Stimulated activated CD4-positive, alpha-beta T cell treated with anti-CD3 and anti-CD28 coated beads, Interleukin-1b, Interleukin-23, amount 100 ng/mL, for 24 hours (primary cell): ENCODE measurements at places on chromosomes 6 and 20.
A peak's percentile ranks its signal among the peaks of the same experiment; 100 is the strongest.

- DNase-seq: peak; percentile 49
Observed at GRCh38 chr20:52191132-52191915, at the start of gene ZFP64. Gene ZFP64, minus strand, starts transcription at chr20:52191779. Its CDS starts 143 bp downstream, at chr20:52191636.

GRCh38 chr6:169640983-169641382 lies 60.8 kb downstream of the WDR27 start:
- DNase-seq: no peak

DNA sequence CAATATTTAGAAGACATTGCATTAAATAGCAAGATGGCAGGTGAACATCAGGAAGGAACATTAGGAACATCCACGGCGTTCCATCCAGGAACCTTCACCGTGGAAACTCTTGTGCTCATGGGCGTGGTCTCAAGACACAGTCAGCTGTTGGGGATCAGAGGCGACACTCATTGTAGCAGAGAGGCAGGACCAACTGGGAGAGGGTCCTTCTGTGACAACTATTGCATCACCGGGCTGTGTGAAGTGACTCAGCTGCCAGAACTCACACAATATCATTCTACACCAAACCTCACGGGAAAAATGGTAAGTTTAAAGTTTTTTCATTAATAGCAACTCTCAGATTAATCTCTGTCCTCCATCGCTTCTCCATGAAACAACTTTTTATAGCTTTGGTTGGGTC lies 334.8 kb upstream of the SULF2 start:
- DNase-seq: no peak

DNA sequence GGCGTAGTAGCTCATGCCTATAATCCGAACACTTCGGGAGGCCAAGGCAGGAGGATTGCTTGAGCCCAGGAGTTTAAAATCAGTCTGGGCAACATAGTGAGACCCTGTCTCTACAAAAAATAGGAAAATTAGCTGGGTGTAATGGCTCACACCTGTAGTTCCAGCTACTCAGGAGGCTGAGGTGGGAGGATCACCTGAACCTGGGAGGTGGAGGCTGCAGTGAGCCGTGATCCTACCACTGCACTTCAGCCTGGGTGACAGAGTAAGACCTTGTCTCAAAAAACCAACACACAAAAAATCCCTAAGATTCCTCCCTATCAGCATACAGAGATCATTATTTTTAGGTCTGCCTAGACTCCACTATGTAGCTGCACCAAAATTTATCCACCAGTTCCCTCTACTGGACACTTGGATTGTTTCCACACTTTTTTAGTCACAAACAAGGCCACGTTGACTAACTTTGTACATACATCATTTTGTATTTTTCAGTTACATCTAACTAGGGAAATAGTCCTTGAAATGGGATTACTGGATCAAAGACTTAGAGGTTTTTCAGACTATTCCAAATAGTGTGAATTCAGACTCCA lies 3.6 kb upstream of the PHF1 start:
- no peak for DNase-seq

GRCh38 chr6:90216072-90216977 lies 80.3 kb downstream of the BACH2 start:
- no peak for DNase-seq

- DNase-seq: peak; percentile 65
Observed at GRCh38 chr20:25623736-25624499, at the start of gene NANP. Gene NANP, minus strand, starts transcription at chr20:25624014. Its CDS starts 66 bp downstream, at chr20:25623948.

- no peak for DNase-seq
Observed at GRCh38 chr20:32973077-32973717, 31.0 kb downstream of the SUN5 start.

DNA sequence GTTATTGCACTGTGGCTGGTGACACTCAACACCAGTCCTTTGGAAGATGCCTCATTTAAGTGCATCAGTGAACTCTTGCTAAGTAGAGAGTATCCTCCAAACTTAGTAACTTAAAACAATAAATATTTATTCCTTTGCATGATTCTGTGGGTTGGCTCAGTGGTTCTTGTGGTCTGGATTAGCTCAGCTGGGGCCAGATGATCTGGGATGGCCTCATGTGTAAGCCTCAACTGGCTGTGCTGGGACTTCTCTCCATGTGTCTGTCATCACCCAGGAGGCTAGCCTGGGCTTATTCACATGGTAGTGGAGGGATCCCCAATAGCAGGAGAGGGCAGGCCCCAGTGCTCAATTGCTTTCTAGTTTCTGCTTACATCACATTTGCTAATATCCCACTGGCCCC lies 8.3 kb downstream of the LRRN4 start:
- DNase-seq: no peak

DNA sequence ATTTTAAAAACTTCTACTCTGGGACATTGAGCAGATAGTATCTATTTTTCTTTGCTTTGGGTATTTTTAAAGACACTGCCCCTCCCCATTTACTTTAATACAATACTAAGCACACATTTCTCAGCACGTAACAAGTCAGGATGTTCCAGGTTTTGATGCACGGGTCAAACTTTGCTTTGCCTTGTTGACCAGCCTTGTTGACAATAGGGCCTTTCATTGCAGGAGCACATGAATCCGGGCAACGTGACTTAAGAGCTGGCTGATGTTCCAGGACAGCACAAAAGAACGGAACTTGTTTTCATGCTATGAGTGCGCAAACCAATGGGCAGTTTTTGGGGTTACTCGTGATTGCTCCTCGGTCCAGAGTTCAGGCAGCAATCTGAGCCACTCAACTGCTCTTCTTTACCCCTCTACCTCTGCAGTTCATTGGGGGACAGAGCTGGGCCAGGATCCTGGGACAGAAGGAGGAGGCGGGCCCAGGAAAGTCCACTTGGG lies 78.6 kb upstream of the SLC22A16 start:
- DNase-seq: no peak
